ENCODE measurements at places on chromosomes 5 and 9. TPM values are rescaled to one million over a fixed set of nuclear protein-coding genes. Genes with fewer than 3 reads are reported as not detected.

DNA sequence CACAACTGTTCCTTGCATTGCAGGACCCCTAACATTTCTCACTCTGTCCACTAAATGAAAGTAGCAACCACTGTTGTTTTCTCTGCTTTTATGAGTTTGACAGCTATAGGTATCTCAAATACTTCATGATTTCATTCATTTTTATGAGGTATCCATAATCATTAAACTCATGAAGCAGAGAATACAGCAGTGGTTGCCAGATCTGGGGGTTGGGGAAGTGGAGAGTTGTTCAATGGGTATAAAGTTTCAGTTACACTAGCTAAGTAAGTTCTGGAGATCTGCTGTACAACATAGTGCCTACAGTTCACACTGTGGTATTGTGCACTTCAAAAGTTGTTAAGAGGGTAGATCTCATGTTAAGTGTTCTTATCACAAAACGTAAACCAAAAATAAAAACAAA lies 23.4 kb upstream of the CAMK4 start:
- no peak for DNase-seq

The DAB2 gene
- 118 TPM for polyA plus RNA-seq

DNA sequence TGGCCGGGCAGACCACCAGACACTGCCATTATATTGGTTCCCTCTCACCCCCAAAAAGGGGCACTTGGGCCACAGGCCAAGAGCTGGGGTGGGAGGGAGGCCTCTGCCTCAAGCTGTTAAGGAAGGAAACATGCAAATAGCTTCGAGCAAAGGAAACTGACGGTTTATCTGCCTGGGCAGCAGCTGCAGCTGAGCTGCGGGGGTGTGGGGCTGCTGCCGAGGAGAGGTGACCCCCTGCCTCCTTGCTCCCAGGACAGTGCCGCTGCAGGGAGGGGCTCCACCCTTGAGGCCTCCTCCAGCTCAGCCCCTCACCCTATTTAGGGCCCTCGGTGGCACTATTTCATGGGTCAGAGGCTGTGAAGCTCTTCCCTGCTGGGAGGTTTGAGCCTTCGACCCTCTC lies 789 bp downstream of the DOK3 start:
- no peak for DNase-seq

The MTX3 gene
- polyA plus RNA-seq = 11.6 TPM

GRCh38 chr9:28648723-28649122 lies 1075.4 kb upstream of the C9orf72 start:
- DNase-seq = no peak

GRCh38 chr5:171367424-171368370 lies 20.0 kb upstream of the NPM1 start:
- DNase-seq = no peak

- DNase-seq = no peak
Measured at GRCh38 chr9:128903871-128904620, 16.7 kb upstream of the PHYHD1 start.

The FYB1 gene
- polyA plus RNA-seq = 1.1 TPM

DNA sequence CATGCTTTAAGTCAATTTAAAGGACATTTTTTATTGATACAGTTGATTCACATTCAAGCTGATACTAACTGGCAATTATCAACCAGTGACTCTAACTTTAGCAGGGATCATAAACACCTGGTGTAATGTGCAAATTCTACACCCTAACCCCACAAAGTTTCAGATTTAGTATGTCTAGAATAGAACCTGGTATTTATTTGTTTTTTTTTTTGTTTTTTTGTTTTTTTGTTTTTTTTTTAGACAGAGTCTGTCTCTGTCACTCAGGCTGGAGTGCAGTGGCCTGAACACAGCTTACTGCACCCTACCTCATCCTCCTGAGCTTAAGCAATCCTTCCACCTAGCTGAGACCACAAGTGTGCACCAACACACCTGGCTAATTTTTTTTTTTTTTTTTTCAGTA lies 311.2 kb upstream of the SEMA6A start:
- DNase-seq = no peak

- no peak for DNase-seq
Measured at GRCh38 chr5:1917830-1918487, 35.2 kb upstream of the IRX4 start.

The IRX2 gene
- polyA plus RNA-seq = not detected

The FOXD4L4 gene
- not detected for polyA plus RNA-seq

The TMEM252 gene
- not detected for polyA plus RNA-seq

GRCh38 chr5:151572657-151573368 lies 18.3 kb downstream of the FAT2 start:
- DNase-seq = no peak

DNA sequence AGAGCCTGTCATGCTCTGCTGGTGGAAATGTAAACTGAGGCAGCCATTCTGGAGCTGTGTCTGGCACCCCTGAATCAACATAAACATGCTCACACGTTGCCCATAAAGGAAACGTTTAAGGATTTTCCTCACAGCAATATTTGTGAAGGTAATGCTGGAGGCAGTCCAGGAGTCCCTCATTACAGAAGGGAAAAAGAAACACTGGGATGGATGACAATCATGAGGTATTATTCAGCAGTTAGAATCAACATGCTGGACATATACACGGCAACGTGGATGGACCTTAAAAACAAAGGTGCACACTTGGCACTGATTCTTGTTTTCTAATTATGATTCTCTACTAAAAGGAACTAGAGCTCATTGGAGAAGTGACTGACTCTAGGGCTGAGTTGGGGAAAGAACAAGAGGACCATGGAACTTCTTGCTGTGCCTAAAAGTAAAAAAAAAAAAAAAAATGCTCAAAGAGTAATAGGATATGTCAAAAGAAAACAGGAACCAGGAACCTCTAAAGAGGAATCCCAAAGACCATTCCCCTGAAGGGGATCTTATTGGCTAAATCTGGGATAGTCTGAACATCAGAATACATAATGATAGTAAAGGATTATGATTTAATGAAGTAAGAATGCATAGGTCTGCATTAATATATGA lies 18.6 kb downstream of the B4GALT1 start:
- no peak for DNase-seq

The ABO gene
- polyA plus RNA-seq = 21.1 TPM

The C5orf52 gene
- not detected for polyA plus RNA-seq

DNA sequence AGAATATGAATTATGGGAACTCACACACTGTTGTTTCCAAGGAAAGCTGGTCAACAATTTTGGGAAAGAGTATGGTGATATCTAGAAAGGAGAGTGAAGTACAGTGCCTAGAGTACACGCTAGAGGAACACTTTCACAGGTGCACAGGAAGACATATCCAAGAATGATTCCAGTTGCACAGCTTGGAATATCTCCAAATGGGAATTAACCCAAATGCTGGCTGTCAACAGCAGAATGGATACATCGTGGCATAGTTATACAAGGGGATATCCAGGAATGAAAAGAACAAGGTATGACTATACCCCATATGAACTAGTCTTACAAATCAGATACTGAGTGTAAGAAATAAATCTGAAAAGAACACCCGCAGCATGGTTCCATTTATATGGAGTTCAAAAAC lies 231.3 kb downstream of the FSTL4 start:
- no peak for DNase-seq

DNA sequence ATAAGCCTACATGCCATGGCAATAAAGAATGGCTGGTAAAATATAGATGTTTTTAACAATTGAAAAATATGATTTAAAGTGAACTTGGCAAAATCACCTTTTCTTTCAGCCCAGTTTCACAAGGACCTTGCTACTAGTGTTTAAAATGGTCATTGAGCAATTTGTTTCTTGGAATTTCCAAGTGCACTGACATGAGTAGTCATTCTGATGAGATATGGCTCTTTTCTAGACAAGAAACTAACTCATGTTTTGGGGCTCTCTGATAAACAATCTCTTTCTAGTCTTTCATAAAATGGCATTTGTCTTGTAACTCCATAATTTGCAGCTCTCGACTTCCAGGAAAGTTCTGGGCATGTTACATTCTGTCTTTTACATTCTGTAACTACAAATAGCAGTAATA lies 176.8 kb downstream of the NR2F1-AS1 start:
- DNase-seq = no peak

The C9orf50 gene
- polyA plus RNA-seq = not detected

The ENC1 gene
- polyA plus RNA-seq = 57.2 TPM

The KIF24 gene
- polyA plus RNA-seq = 0.47 TPM

DNA sequence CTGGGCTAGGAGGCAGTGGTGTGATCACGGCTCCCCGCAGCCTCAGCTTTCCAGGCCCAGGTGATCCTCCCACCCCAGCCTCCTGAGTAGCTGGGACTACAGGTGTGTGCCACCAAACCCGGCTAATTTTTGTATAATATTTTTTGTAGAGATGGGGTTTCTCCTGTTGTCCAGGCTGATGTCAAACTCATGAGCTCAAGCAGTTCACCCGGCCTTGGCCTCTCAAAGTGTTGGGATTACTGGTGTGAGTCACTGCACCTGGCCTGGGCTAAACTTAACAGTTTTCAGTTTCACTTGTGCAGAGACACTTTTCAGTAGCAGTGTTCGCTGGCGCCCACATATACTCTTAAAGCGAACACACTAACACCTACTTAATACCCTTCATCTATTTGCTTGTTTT lies 205.6 kb upstream of the ZNF608 start:
- no peak for DNase-seq
